ENCODE measurements at places on chromosomes 1 and 21.

DNA sequence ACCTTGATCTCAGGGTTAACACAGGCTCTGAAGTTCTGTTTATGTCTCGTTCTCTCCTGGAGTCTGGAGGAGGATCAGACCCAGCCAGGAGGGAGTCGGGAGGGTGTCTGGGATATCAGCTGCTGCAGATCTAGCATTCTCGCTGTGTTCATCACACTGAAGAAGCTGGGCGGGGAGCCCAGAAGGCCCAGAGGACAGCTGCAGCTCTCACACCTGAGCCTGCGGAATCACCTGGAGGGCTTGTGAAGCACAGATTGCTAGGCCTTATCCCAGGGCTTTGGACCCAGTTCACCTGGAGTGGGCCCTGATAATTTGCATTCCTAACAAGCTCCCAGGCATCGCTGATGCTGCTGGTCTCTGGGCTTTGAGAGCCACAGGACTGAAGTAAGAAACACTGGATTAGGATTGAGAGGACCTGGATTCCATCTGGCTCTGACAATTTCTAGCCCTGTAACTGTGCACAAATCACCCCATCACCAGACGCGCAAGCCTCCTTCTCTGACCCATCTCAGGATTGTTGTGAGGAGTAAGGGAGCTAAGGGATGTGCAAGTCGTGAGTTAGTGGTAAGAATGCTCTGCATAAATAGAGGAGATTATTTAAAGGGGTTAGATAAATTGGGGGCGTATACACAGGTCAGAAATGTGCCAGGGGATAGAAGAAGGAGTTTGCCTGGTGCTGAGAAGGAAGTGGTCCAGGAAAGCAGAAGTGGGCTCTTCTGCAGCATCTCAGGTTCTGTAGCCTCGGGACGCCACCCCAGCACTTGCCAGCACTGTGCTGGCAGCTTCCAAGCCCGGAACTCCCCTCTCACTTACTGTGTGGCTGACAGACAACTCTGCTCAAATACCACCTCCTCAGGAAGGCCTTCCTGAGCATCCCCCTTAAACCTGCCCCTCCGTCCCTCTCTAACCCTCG, 19.1 kb downstream of the ABCA4 start:
- no peak for DNase-seq

DNA sequence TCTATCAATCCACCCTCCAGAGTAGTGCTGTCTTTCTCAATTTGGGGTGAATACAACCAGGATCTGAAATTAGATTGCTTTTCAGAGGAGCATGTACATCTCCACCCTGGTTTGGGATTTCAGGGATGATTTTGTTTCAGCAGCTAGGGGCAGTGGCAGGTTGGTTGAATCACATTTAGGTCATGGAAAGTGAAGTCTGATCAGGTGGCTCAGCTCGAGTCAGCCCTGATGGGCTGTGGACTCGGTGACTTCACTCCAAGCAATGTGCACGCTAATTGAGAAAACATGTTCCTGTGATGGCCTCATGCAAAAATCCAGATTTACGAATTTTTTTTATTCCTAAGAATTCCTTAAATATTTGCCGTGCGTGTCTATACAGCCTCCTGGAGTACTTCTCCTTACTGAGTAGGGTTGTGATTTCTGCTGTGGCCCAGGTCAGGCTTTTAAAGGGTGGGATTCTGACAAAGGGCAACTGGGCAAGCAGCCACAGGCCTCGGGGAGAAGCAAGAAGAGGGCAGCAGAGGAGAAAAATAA, 7.5 kb downstream of the NGF start:
- DNase-seq: no peak

GRCh38 chr1:11563560-11564069, 84.7 kb downstream of the DISP3 start:
- peak; percentile 45 for DNase-seq

DNA sequence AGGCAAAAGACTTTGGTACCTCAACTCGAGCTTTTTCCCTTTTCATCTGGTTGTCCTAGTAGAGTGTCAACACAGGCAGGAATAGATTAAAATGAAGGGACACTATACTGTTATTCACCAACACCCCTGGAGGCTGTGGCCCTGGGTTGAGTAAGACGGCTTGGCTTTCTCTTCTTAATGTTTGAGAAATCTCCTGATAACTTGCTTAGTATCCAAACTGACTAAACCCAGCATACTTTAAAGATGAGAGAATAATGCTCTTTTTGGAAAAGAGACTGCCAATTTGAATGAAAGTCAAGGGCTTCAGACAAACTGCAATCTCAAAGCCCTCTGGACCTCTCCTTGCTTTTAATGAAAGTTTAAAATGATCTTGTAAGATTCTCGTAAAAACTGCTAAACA, 2.6 kb upstream of the SLC30A1 start:
- DNase-seq: no peak

DNA sequence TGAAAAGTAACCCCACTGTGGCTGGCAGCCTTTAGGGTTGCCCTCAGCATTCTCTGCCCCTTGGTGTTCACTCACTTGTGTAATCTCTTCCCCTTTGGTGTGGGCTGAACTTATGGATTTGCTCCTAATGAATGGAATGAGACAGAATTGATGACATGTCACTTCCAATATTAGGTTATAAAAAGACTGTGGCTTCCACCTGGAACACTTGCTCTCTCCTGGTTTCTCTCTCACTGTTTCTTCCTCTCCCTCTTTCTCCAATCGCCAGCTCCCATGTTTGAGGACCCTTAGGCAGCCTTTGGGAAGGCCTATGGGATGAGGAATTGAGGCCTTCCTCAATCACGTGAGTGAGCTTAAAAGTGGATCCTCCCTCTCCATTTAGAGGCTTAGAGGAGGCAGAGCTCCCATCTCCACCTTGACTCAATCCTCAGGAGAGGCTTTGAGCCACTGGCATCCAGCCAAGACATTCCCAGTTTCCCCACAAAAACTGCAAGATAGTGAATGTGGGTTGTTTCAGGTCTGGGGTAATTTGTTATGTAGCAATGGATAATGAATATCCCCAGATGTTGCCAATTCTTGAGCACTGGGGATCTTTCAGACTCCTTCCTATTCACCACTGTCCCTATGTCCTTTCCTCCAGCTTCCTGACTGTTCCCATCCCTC, 95.5 kb upstream of the CD34 start:
- DNase-seq: no peak

DNA sequence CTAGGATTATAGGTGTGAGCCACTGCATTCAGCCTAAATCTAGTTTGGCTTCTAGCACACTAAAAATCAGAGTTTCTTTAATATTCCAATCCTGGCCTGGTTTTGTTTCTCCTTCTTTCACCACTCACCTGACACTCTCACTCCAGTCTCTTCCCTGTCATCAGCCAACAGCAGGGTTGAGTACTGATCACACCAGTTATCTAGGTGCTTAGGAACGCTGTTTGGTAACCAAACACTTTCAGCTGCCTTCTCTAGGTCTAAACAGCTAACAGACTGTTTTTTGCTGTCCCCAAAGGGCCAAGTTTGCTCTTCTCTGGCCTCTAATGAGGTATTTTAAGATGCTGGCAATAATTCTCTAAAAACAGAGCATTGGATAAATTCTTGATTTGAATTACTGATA, 17.7 kb upstream of the FRRS1 start:
- DNase-seq: no peak

DNA sequence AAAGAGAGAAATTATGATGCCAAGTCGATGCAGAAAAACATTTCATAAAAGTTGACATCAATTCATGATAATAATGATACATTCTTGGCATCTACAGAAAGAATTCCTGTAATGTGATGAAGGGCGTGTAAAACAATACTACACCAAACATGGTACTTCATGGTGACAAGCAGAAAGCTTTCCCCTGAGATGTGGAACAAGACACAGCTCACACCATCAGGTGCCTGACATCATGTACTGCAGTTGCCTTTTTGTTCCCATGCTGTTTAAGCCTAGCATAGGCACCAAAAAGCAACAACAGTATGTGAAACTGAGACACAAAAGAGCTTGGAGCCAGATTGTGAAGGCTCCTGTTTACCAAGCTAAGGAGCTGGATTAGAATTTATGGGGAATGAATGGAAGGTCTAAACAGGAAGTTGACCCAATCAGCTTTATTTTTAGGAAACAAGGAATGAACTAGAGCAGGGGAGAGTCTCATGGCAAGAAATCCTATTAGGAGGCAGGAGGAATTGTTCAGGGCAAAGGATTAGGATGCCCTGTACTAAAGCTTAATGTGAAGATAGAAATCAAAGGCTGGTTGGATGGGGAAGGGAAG, 67.2 kb downstream of the SYDE2 start:
- no peak for DNase-seq

DNA sequence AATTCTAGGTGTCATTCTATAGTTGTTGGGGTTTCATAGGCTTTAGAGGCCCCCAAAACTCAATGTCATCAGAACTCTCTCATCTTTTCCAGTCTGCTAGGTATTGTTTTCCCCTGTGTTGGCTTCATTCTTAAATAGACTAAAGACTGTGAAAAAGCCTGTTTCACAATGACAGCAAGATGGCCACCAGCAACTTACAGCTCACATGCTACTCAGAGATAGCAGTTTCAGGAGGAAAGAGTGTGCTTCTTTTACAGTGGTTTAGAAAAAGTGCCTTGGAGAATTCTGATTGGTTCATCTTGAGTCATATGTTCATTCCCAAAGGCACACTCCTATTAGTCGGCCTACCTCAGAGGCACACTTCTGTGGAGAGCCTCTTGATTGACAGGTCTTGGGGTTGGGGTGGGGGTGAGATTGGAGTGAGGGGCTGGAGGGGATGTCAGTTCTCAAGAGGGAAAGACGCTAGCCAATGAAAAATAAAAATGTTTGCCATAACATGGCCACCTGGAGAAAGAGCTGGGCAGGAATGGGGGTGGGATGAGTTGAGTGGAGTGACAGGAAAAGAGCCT, 8.5 kb downstream of the IL23R start:
- DNase-seq: no peak

GRCh38 chr21:45994759-45995685, 13.5 kb downstream of the COL6A1 start:
- no peak for DNase-seq

DNA sequence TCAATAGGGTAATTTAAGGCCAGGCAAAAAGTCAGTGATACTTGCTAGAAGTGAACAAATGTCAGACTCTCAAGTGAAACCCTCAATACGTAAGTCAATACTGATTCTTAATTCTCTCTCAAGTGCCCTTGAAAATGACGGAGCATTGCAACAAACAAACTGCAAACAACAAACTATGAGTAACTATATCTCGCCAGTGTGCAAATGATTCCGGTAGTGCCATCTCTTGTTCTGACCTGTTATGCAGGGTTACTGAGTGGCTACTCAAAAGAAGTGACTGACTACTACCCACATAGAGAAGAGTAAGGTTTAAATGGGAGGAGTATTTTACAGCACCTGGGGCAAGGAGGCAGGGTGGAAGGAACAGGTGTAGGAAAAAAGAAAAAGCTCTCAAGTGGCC, 1.6 kb downstream of the SLC19A2 start:
- DNase-seq: no peak

GRCh38 chr1:61687901-61688300, 37.0 kb downstream of the TM2D1 start:
- no peak for DNase-seq

DNA sequence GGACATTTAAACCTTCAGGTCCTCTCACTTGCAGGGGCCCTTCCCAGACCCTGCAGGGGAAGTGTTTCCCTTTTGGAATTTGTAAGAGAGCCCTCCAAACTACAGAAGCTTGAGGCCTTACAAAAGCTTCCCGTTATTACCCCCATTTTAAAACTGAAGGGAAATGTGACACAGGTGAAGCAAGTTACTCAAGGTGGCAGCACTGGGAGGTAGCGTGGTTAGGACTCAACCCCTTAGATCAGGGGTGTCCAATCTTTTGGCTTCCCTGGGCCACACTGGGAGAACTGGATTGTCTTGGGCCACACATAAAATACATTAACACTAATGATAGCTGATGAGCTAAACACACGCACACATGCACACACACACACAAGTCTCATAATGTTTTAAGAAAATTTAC, 15.8 kb upstream of the ZC3H12A start:
- no peak for DNase-seq

GRCh38 chr1:185292237-185292636, 24.8 kb downstream of the IVNS1ABP start:
- no peak for DNase-seq

DNA sequence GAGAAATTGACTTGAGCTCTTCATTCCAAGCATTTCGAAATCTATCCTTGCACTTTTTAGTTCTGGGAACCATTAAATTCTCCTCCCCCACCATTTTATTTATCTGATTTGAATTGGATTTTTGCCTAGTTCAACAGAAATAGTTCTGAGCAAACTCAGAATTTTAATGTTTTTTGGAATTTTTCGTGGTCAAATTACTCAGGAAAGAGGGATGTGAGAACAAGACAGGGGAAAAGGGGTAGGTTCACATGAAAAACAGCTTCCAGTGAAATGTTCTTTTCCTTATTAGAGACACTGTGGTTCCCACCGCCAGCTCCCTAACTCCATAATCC, 5.7 kb upstream of the ZNF697 start:
- no peak for DNase-seq
